ENCODE measurements at places on chromosomes 1 and 21.

DNA sequence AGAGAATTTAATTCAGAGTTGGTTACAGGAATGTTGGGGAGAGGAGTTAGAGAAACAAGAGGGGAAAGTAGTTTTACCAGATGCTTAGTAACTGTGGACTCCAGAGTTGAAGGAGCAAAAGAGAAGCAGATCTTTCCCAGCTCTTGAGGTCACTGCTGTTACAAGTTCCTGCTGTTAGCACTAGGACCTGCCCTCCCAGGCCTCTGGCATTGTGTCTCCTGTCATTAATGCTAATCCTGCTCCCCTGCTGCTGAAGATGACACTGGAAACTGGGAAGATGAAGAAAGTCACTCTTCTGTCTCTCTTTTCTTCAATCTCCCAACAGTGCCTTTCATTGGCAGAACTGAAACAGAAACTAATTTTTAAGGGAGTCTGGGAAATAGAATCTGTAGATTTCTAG is 845.6 kb downstream of the ADGRL2 start:
- DNase-seq, result no peak
- no peak overlapping the region for H3K27ac ChIP-seq
- no peaks in the 10 kb centered on the region for H3K27me3 ChIP-seq
- no peak overlapping the region for H3K4me3 ChIP-seq
- H3K4me1 ChIP-seq, result no peaks in the 10 kb centered on the region

DNA sequence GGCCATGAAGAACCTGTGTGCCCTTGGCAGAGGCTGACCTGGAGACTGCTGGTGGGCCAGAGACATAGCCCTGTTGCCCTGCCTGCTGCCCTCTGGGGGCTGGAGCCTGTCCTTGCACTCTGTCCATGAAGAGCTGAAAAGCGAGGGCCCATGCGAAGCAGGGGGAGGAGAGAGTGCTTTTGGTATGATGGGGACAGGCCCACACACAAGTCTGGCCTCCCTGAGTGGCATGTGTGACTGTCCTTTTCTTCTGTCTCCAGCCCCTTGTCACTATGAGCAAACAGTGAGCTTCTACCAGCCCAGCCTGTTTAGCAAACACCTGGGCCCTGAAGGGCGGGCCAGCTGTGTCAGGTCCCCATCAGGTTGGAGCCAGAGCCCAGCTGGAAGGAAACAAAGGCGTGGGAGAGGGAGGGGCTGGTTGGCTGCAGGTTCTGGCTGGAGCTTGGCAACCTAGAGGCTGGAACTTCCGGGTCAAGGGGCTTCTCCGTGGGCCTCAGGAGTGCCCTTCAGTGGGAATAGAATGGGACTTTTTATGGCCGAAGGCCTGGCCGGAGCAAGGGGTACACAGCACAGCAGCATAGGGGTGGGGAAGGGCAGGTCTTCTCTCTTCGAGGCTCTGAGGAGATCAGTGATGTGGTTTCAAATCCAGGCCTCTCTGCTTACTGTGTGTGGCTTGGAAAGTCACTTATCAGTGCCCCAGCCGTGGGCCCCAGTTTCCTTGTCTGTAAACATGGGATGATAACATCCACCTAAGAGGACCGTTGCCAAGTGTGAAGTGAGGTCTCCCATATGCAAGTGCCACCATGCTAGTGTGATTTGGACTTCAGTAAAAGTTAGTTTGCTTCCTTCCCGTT is 14.3 kb downstream of the QSOX1 start:
- H3K27me3 ChIP-seq, result no peaks in the 10 kb centered on the region
- H3K4me3 ChIP-seq, result no peak overlapping the region
- H3K4me1 ChIP-seq, result peaks cover 19% of the 10 kb centered on the region
- no peak overlapping the region for H3K27ac ChIP-seq
- DNase-seq, result no peak

- peaks cover 28% of the 10 kb centered on the region for H3K27me3 ChIP-seq
- no peaks in the 10 kb centered on the region for H3K4me1 ChIP-seq
- no peaks in the 10 kb centered on the region for H3K36me3 ChIP-seq
- H3K27ac ChIP-seq, result no peak overlapping the region
- DNase-seq, result no peak
- no peak overlapping the region for H3K4me3 ChIP-seq
Measured at GRCh38 chr1:165816826-165817497, 10.5 kb upstream of the UCK2 start.

- no peak overlapping the region for H3K4me3 ChIP-seq
- peaks cover 32% of the 10 kb centered on the region for H3K27me3 ChIP-seq
- no peak for DNase-seq
- no peak overlapping the region for H3K27ac ChIP-seq
Measured at GRCh38 chr1:224632921-224633321, 16.8 kb downstream of the CNIH3 start.

DNA sequence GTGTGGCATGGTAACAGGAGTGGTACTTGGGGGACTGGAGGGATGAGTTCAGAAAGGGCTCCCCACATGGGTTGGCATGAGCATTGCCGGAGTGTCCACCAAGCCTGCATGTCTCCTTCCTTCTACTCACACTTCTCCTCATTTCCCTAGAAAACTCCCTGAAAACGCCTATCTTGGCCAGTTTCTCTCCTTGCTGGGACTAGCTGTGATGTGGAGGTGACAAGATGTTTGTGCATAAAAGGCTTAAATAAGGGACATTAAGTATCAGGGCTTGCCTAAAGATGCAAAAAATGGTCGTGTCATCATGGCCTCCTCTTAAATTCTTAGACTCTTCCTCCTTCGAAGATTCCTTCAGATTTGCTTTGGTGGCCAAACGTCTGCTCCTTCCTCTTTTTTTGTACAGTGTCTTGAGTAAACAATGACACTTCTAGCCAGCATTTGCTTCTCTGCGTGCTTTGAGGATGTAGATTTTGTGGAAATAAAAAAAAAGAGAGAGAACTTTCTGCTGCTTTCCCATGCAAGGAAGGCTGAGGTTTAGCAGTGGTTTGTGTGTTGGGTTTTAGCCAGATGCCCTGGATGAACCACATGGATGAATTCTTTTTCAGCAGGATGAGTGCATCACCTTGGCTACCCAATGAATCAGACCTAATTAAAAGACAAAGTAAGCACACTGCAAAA is 239.1 kb upstream of the IRF2BP2 start:
- H3K27me3 ChIP-seq, result no peaks in the 10 kb centered on the region
- DNase-seq, result no peak
- no peak overlapping the region for H3K4me3 ChIP-seq
- peaks cover 26% of the 10 kb centered on the region for H3K4me1 ChIP-seq
- peak overlapping the region; percentile 32 for H3K27ac ChIP-seq
- H3K36me3 ChIP-seq, result no peaks in the 10 kb centered on the region

- no peaks in the 10 kb centered on the region for H3K36me3 ChIP-seq
- H3K27me3 ChIP-seq, result peaks cover 24% of the 10 kb centered on the region
- H3K27ac ChIP-seq, result no peak overlapping the region
- H3K4me1 ChIP-seq, result peaks cover 17% of the 10 kb centered on the region
- no peak for DNase-seq
Measured at GRCh38 chr1:119329541-119330461, 38.8 kb upstream of the HAO2 start.

DNA sequence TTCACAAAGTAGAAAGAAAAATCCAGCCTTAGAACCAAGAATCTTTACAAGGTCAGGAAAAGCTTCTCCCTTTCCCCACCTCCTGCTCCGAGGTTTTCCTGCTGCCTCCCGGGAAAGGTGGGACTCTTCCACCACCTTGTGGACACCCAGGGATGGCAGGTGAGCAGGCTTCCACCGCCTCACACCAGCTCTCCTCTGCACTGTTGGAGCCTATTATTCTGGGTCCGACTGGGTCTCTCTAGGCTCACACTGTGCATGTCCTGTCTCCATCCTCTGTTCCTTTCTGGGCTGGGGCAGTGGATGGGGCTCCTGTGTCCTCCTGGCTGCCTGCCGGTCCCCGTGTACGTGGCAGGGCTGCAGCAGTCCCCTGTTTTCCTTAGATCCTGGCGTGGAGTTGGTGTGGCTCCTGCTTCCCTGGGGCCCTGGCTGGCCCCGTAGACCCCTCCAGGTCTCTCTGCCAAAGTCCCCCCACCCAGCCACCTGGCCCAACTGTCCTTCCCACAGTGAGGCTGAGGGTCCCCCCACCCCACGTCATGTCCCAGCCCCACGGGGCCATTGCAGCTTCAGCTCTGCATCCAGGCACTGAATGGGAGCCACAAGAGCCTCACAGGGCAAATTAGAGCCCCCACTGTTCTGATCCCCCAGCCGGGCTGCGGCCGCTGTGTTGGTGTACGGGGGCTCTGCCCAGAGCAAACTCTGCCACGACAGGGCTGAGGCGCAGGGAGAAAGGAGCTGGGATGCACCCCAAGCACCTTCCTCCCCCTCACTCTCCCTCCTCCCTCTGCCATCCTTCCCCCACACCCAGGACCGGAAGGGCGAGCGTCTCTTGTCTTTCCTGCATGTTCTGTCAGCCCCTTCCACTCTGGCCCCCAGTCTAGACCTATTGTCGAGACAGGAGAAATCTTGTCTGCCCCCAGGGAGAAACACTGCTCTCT is 3.3 kb upstream of the SLC45A1 start:
- H3K4me3 ChIP-seq, result peak overlapping the region; percentile 50
- DNase-seq, result no peak
- H3K36me3 ChIP-seq, result no peaks in the 10 kb centered on the region
- peaks cover 41% of the 10 kb centered on the region for H3K27me3 ChIP-seq
- H3K4me1 ChIP-seq, result peaks cover 10% of the 10 kb centered on the region

- H3K4me3 ChIP-seq, result no peak overlapping the region
- no peaks in the 10 kb centered on the region for H3K4me1 ChIP-seq
- peaks cover 54% of the 10 kb centered on the region for H3K27me3 ChIP-seq
- no peak overlapping the region for H3K27ac ChIP-seq
Measured at GRCh38 chr1:87167848-87168525, 160.7 kb upstream of the LMO4 start.

DNA sequence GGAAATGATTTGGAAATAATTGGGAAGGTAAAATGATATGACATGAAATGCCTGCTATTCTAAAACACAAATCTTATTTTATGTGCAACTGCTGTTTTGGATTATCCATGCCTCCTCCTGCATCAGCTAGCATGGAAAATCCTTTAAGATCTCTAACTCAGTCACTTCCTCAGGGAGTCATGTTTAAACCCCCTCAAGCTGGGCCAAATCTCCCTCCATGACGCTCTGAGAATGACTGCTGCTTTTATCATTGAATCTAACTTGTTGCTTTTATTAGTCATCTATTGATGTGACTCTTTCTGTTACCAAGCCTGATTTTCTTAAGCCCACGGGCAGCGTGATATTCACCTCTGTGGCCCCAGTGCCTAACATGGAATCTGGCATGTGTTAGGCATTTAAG is 324.8 kb downstream of the DISC1 start:
- DNase-seq, result no peak
- H3K27me3 ChIP-seq, result no peaks in the 10 kb centered on the region
- H3K36me3 ChIP-seq, result no peaks in the 10 kb centered on the region
- H3K4me1 ChIP-seq, result no peaks in the 10 kb centered on the region
- no peak overlapping the region for H3K27ac ChIP-seq

DNA sequence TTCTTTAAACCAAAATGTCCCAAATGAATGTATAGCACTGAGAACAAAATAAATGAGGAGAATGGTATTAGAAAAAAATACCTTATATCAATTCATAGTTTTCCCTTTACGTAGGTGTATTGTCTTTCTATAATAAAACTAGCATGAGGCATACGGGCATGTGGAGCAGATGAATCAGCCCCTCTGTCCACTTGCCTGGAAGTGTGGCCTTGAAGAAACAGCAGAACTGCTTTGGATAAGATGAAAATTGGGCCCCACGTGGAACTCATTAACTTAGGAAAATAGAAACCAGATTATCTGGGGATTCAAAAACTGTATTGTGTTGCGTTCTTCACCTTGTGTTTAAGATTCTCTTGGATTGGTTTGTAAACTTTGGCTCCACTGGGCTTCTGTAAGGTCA is 356.8 kb upstream of the B3GALT2 start:
- H3K36me3 ChIP-seq, result no peaks in the 10 kb centered on the region
- peaks cover 57% of the 10 kb centered on the region for H3K4me1 ChIP-seq
- peak overlapping the region; percentile 39 for H3K4me3 ChIP-seq

DNA sequence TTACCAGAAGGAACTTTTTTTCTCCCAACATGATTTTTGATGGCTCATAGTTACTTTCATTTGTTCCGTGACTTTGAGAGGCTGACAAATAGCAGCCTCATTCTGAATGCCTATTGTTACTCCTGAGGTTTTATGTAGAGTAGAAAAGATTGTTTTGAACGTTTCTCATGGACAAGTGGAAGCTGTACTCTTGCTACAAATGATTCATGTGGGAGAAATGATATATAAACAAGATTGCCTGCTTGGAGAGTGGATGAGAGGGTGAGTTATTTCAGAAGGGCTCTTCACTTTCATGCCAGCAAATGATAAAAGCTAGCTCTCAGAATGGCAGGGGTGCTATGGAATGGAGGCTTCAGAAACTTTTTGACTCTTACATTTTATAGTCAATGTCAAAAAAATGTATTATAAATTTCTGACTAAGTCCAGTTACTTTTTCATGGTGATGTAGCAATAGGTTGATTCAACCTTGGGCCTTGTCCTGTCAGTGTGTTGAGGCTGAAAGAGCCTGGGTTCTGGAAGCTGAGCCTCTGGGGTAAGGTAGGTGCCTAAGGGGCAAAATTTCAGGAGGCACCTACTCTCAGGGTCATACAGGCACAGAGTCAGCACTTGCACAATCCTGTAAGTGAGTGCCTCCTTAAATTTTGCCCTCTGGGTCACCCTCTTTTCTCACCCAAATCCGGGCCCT is 19.4 kb downstream of the JUN start:
- no peak overlapping the region for H3K4me3 ChIP-seq
- no peak for DNase-seq
- H3K36me3 ChIP-seq, result no peaks in the 10 kb centered on the region
- H3K27me3 ChIP-seq, result peaks cover 24% of the 10 kb centered on the region
- H3K27ac ChIP-seq, result no peak overlapping the region

GRCh38 chr1:86826856-86827255 is 87.1 kb downstream of the SELENOF start:
- H3K36me3 ChIP-seq, result peaks cover 3% of the 10 kb centered on the region
- H3K4me3 ChIP-seq, result no peak overlapping the region
- no peak overlapping the region for H3K27ac ChIP-seq
- DNase-seq, result no peak
- peaks cover 2% of the 10 kb centered on the region for H3K4me1 ChIP-seq

DNA sequence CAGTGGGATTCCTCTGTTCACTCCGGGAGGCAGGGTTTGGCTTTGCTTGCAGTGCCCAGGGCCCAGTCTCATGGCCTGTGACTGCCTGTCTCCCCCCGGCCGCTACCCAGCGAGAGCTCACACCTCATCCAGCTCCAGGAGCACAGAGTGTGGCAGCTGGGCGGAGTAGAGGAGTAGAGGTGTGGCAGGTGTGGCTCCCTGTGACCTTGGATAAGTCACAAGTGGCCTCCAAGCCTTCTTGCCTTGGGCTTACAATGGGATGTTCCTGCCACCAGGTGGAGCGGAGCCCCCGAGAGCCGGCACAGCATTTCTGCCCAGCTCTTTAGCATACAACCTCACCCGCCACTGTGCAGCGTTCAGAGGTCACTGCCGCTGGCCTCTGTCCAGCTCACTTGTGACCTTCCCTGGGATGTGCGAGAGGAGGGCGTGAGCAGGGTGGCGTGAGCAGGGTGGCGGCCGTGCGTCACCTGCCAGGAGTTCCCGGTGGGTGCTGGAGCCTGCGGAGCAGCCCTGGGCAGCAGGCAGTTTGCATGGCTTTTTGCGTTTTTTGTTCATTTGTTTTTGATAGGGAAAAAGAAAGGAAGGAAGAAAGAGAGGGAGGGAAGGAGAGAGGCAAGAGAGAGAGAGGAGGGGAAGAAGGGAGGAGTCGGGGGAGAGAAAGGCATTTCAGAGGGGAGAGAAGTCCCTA is 42.4 kb downstream of the CRYAA start:
- H3K36me3 ChIP-seq, result no peaks in the 10 kb centered on the region
- DNase-seq, result no peak
- H3K4me3 ChIP-seq, result no peak overlapping the region
- peaks cover 28% of the 10 kb centered on the region for H3K27me3 ChIP-seq

GRCh38 chr1:198245379-198245778 is 88.6 kb downstream of the NEK7 start:
- H3K36me3 ChIP-seq, result peaks cover 2% of the 10 kb centered on the region
- peaks cover 16% of the 10 kb centered on the region for H3K4me1 ChIP-seq
- no peak overlapping the region for H3K27ac ChIP-seq
- no peak overlapping the region for H3K4me3 ChIP-seq
- no peak for DNase-seq
- no peaks in the 10 kb centered on the region for H3K27me3 ChIP-seq
